Cerebellar nuclear complex (tissue), 1 donor: ENCODE measurements at places on chromosomes 7 and 10.

DNA sequence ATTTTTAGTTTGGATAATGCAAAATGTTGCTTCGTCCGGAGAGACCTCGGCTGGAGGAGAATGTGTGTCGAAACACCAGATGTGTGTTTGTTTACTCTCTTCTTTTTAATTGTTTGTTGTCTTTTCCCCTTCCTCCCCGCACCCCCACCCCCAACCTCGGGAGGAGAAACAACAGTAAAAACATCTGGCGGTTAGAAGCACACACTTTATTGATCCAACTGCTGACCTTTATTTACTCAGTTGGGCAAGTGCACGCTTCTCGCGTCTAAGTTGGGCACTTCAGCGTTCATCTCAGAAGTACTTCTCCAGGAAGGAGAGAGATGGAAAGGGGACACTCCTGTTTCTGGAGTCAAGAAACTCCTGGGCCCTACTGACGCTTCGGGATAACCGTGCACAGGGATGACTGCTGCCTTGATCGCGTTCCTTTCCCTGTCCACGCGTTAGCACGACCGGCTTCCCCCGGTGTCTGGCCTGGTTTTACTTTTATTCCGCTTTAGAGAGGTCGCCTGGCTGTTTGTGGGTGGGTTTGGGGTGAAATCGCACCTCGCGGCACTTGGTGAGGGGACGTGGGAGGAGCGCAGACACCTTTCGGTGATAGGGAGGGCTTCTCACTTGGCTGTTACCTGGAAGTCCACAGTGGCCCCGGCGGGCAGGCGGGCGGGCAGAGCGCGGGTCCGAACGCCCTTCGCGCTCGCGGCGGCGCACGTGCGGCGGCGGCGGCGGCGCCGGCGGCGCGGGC, 168.3 kb upstream of the PPP1R3A start:
- DNase-seq: no peak

- DNase-seq: no peak
Observed at GRCh38 chr10:27743012-27743876, 2.4 kb downstream of the MKX start.

- no peak for DNase-seq
Observed at GRCh38 chr7:99831595-99831994, 3.8 kb downstream of the CYP3A43 start.

- DNase-seq: no peak
Observed at GRCh38 chr10:19704544-19704943, 111.7 kb upstream of the PLXDC2 start.

GRCh38 chr10:49237985-49238384, 49.8 kb upstream of the TMEM273 start:
- no peak for DNase-seq

DNA sequence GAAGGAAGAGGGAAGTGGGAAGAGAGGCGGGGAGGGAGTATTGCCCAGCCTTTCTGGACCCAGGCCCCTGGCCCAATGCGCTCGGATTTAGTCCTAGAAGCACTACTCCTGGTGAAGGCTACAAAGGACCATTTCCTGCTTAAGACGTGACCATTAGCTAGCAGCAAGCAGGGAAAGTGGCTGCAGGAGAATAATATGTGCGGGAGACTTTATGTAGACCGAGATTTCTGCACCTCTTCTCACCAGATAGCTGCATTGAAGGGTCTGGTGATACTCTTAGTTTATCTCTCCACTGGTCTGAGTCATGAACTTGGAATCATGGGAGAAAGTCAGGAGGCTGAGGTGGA, 3.1 kb downstream of the VAX1 start:
- DNase-seq: no peak

DNA sequence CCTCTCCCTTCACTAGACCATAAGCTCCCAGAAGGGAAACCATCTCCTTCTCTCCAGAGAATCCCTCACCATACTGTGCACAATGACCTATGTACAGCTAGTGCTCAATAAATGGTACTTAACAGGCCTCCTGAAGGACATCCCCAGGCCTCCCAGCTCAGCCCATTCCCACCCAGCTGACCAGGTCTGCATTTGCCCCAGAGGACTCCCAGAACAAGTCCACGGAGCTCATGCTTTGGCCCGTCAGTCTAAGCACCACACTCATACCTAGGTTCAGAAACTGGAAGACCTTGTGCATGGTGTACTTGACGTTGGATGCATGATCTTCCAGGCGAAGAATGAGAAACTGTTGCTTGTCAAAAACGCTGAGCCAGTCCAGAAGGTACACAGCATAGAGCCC, 81.3 kb downstream of the CHST15 start:
- DNase-seq: no peak

- no peak for DNase-seq
Observed at GRCh38 chr10:32954545-32955298, 3.3 kb downstream of the ITGB1 start.
